ENCODE measurements at places on chromosomes 3 and 15.

- no peak for DNase-seq
These were observed 37.2 kb upstream of the TMEM115 start for GRCh38 chr3:50396502-50396901.

- DNase-seq = peak; percentile 56
These were observed 51.0 kb downstream of the RASA2 start for GRCh38 chr3:141537856-141538255.

- no peak for DNase-seq
These were observed 15.4 kb downstream of the SH3BP5 start for GRCh38 chr3:15316998-15317435.

- DNase-seq = peak; percentile 76
These were observed 3.2 kb downstream of the XCR1 start for GRCh38 chr3:46024131-46024530.

DNA sequence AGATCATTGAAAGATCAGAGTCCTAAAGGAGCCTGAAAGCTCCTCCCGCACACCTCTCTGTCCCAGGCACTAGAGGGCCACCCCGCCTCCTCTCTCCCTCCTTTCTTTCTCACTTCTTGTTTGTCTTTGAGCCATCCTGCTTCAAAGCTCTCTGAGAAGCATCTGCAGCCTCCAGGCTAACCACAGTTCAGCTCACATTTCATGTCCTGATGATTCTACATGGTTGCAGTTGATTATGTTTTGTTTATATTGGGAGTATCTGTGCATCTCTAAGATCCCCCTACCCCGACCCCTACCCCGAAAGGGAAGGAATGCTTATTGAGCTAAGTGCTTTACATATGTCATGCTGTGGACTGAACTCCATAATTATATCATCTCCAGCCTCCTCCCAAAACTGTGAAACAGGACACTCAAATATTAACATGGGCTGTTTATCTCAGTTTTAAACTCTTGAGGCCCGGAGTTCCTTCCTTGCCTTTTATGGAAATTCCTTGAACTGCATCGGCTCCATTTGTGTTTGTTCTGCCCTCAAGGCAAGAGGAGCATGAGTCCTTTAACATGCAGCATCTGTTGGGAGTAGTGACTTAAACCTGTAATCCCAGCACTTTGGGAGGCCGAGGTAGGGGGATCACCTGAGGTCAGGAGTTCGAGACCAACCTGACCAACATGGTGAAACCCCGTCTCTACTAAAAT lies 30.9 kb downstream of the MGLL start:
- DNase-seq = peak; percentile 39

DNA sequence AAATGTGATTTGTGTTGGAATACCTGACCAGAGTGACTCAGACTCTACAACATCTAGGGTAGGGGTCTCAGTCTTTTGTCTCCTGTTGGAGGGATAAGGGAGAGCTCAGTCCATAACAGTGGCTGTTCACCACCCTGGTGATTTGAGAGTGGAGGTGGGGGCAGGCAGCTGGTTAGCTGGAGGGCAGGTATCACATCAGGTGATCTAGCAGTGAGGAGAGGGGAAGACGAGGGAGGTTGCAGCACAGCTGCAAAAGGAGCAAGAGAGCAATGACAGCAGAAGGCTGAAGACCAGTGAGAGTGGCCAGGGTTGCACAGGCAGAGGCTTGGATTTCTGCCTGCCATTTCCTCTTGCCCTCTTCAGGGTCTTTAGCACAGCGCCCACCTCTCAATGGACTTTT lies 38.4 kb downstream of the PLCL2 start:
- no peak for DNase-seq

DNA sequence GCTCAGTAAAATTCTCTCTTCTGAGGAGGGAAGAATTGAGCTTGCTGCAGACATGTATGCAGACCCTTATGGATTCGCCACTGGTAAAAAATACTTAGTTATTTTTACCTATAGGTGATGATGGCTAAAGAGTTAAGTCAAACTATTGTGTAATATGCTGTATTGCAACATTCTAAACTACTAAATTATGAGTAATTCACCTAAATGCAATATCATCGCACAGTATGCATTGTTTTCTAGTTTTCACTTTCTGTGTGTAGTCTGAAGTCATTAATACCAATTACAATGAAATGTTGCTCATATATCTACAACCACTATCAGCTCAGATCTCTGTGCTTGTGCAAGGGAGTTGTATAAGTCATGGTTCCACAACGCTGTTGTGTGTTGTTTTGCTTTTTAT lies 48.7 kb upstream of the ROBO2 start:
- DNase-seq = no peak

- no peak for DNase-seq
These were observed 137.7 kb upstream of the ICE2 start for GRCh38 chr15:60616628-60617027.

- no peak for DNase-seq
These were observed 192.3 kb downstream of the TAFA4 start for GRCh38 chr3:68740087-68740486.

GRCh38 chr15:41291065-41291631 lies 41.2 kb downstream of the OIP5 start:
- DNase-seq = no peak

Measured in fibroblast of pulmonary artery (primary cell).